ENCODE measurements at places on chromosomes 3 and 15.

DNA sequence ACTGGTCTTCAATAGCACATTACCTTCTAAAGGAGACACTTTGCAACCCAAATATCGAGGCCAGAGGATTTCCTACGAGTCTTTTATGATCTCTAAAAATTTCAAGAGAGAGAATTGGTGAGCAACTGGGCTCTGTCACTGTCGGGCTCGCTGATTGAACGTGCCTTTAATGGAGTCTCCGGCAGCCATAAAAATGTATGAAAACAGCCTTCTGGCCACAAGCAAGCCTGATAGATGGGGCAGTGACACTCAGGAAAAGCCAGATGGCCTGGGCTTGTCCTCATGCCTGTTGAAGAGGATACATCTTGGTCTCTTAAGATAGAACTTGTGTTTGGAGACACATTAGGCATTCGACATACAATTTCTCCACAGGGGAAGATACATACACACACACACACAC lies 419.5 kb upstream of the PROK2 start:
- DNase-seq = no peak

GRCh38 chr15:35693886-35694285 lies 147.9 kb upstream of the DPH6 start:
- DNase-seq = no peak

GRCh38 chr3:10925436-10926255 lies 66.9 kb upstream of the SLC6A1 start:
- no peak for DNase-seq

DNA sequence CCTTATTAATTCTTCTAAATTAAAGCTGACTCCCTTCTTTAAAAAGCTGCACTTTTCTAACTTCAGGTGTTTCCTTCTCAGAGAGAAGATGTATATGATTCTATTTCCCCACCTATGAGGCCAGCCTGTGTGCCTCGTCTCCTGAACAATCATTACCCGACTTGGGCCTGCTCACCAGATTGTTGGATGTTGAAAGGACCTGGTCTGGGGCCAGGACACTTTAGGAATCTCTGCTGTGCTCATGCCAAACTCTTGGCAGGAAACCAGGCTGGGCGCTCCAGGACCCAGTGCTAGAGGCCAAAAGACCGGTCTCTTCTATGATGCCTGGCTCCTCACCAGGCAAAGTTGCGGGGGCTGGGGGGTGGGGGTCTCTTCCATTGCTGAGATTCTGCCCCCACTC lies 16.9 kb upstream of the LRRC31 start:
- DNase-seq = peak; percentile 9

GRCh38 chr3:167728632-167729323 lies 5.9 kb downstream of the PDCD10 start:
- no peak for DNase-seq

GRCh38 chr3:18098960-18099587 lies 326.1 kb downstream of the SATB1 start:
- DNase-seq = peak; percentile 46

GRCh38 chr3:133441867-133442270 lies 42.0 kb downstream of the BFSP2 start:
- peak; percentile 38 for DNase-seq

GRCh38 chr3:68274286-68274685 lies 619.9 kb upstream of the SUCLG2 start:
- DNase-seq = no peak

DNA sequence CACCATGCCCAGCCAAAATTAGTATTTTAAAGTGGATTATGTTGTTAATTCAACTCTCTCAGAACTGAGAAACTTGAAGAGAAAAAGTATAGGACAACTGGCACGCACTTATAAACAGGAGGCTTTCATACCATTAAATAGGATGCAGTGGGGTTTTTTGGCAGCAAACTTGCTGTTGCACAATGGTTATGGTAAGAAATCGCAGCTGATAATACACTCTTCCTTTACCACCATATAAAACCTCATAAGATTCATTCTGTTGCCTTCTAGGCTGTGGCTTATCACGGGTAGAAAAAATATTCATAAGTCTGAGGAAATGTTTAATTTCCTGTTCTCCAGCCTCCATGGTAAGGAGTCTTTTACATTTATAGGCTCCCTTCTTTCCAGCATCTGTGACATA lies 95.3 kb downstream of the TMCO5A start:
- DNase-seq = peak; percentile 92

DNA sequence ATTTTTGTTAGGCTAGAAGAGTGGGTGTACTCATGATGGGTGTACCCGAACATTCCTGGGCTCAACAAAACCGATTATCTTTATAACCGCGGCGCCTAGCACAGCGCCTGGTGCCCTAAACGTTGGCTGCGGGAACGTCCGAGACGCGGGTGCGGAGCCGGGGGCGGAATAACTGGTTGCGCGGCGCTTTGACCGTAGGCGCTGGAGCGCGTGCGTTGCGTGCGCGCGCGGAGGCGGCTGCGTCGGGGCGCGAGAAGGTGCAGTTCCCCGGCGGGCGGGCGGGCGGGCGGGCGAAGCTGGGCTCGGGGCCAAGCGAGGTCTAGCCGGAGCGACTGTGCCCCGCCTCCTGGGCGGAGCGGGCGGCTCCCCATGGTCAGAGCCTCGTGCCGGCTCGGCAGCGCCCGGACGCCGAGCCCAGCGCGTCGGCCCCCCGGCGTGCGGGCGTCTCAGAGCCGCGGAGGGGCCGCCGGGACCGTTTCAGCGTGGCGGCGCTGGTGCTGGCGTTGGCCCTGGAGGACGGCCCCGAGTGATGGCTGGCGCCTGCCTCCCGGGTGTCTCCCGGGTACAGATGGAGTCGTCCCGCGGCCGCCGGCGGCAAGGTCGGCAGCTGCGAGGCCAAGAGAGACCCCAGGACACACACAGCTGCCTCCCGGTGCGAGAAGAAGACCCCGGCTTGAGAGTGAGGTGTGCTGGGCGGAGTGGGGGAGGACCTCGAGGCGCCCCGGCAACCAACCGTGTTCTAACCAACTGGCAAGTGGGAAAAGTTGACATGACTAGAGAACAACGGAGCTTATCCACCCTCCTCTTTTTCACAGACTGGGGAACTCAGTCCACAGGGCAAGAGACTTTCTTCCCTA lies at the start of gene PLAAT1:
Gene PLAAT1, plus strand, starts transcription at position 373 of the 857 bp plus-strand sequence. CDS start 14,429 bp downstream, outside the sequence.
- peak; percentile 53 for DNase-seq

- DNase-seq = peak; percentile 81
Measured at GRCh38 chr3:156605686-156606605, 51.0 kb upstream of the SSR3 start.

- no peak for DNase-seq
Measured at GRCh38 chr3:8625991-8626390, 18.6 kb downstream of the SSUH2 start.

- no peak for DNase-seq
Measured at GRCh38 chr3:40223856-40224255, 85.7 kb upstream of the EIF1B start.

- DNase-seq = no peak
Measured at GRCh38 chr3:141981084-141981483, 104.6 kb downstream of the ATP1B3 start.

DNA sequence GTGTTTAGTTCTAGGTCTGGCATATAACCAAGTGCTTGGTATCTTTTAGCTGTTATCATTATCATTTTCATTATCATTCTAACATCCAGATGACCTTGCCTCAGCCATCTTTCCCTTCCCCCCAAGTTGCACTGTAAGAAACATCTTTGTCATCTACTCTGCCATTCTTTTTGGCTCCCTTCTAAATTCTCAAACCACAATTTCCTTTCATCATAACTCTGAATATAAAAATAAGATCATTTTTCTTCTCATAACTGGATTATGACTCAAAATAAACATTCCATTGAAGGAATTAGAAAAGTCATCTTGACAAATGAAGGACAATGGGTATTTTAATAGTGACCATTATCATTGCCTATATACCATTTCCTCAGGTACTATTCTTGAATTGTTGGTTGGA lies 786.2 kb downstream of the AGBL1 start:
- DNase-seq = no peak

DNA sequence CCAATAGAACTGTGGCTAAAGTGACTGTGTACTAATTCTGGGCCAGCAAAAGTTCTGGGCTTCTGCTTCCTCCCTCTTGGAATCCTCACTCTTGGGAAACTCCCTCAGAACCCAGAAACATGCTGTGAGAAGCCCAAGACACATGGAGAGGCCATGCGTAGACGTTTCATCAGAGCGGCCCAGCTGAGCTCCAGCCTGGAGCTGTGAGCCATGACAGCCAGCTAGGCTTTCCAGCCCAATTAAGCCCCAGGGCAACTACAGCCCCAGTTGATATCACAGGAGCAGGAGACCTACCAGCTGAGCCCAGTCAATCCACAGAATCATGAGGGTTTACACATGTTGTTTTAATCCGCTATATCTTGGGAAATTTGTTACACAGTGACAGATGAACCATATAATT lies 43.6 kb upstream of the CNOT10 start:
- DNase-seq = no peak

DNA sequence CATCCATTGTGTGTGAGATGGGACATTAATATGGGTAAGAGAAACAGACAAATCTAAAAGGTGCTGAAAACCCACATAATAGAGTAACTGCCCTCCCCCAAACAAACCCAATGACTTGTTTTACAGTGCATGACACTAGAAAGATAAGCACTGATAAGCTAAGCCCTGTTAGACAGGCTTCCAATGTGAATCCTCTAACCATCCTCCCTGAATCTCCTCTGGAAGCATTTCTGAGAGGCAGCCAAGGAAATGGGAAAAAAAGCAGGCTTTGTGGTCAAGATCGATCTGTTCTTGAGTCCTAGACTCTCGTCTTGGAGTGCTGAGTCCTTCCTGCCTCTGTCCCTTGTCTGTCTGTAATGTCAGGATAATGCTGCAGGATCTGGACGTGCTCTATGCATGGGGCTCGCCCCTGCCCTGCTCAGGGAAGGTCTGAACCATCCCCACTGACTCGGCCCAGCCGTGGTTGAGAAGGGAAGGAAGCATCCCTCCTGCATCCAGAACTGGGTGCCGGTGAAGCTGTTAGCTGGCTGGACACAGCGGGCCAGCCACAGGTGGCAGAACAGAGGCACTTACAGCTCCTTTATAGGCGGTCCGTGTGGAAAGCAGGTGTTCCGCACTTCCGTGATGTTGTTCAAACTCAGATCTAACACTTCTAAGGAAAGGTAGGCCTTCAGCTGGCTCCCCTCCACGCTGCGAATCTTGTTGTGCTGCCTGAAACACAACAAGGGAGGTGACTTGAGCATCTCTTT lies 84.1 kb downstream of the LRIG1 start:
- DNase-seq = no peak

DNA sequence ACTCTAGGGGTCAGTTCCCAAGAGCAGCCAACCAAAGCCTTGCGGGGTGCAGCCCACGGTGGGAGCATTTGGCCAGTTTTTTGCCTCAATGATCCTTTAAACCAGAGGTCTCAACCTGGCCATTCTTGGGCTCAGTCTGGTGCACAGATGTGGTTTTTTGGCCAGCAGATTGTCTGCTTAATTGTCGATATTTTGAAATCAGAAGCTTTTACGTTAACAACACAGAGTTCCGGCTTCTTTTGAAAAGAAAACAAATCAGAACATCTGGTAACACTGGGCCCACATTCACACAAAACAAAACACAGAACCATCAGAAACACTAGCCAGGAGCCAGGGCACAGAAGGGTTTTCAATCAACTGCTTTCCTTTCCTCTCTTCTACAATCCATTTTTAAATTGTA lies 127.7 kb downstream of the XXYLT1 start:
- DNase-seq = no peak

DNA sequence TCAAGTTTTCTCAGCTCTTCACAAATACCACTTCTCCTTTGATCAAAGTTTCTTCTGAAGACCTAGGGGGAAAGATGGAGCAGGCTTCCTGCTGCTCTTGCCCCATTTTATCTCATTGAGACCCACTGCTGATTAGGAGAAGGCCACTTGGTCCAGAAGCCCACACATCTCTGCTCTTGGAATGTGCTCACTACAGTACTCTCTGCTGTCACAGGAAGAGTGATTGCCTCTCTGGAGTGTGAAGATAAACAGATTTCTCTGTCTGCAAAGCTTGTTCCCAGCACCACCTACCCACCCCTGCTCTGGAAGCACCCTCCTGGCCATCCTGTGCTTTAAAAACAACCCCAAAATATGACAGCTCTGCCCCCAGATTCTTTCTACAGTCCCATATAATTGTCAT lies 41.3 kb upstream of the PRTG start:
- no peak for DNase-seq

DNA sequence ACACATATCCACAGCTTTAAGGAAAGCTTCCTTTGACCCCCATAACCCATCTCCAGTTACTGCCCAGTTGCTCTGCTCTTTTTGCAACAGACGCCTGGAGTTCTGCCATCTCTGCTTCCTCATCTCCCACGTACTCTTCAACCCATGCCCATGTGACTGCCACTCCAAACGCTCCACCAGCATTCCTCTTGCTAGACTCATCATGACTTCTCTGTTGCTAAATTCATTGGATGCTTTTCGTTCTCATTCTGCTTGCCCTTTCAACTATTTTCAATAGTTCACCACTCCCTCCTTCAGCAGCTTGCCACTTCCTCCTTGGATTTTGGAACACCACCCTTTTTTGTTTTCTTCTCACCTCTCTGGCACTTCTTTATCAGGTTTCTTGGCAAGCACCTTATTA lies 2.7 kb upstream of the KNSTRN start:
- peak; percentile 99 for DNase-seq

DNA sequence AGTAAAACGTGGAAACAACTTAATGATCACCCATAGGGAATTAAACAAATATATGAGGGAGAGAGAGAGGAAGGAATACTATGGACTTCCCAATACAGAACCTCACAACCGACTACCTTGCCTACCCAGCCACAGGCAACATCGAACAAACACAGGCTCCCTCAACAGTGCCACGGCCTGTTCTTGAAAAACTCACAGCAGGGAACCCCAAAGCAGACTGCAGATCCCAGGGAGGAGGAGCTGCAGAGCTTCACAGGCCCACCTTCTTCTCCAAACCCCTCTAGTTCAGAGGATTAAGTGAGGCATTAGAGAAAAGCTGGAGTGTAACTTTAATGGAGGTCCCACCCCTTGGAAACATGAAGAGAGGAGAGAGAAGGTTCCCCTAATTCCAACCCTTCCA lies 110.2 kb downstream of the ST8SIA2 start:
- no peak for DNase-seq

DNA sequence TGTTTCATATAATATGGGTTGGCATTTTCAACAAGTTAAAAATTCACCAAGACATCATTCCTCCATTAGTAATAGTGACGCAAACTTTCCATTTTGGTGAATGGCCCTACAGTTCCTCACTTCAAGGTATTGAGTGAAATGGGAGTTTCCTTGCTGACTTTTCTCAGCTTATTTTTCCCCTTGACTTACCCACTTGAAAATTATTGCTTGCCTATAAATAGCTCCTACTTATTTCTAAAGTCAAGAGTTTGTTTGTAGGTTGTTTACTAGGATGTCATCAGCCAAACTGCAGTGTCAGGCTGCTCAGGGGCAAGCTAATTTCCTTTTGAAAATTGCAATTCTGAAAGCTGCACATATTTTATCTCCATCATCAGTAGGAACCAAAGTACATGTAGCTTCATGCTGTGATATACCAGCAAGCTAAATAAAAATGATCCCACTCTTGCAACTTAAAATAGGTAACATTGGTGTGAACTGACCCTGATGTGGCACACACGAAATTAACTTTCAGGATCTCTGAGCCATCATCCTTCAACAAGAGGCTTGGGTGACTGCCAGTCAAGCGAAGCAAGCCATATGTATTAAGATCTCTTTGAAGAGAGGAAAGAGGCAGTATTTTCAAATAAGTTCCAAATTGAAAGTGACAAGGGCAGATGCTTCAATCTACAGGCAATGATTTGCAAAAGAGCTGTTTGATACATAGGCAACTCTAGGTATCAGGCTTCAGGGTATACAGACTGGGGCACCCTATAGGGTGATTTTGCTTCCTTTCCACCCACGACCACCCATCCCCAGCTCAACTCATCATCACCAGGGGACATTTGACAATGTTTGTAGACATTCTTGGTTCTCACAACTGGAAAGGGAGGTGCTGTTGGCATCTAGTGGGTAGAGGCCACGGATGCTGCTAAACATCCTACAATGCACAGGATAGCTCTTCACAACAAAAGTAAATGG lies 66.8 kb upstream of the RASGRP1 start:
- no peak for DNase-seq
